Non-pigmented ciliary epithelial cell (primary cell): ENCODE measurements at places on chromosomes 4 and X.
A peak's percentile ranks its signal among the peaks of the same experiment; 100 is the strongest.

DNA sequence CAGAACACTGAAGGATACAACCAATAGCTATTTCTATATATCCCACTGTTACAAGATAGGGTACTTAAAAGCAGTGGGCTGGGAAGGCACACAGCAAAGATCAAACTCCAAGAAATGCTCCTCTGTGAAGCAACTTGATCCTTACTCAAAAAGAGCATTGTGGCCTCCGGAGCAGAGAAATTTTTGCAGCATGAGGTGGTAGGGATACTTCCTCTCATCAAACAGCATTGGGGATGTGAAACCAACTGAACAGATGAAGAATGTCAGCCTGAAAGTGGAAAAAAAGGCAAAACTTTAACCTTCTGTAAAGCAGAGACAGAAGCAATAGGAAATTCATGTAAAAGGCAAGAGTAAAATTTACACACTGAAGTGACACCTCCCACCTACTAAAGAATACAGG, 92.2 kb downstream of the HUWE1 start:
- peak; percentile 35 for DNase-seq

GRCh38 chr4:149321438-149321837, 494.2 kb downstream of the IQCM start:
- DNase-seq: no peak

DNA sequence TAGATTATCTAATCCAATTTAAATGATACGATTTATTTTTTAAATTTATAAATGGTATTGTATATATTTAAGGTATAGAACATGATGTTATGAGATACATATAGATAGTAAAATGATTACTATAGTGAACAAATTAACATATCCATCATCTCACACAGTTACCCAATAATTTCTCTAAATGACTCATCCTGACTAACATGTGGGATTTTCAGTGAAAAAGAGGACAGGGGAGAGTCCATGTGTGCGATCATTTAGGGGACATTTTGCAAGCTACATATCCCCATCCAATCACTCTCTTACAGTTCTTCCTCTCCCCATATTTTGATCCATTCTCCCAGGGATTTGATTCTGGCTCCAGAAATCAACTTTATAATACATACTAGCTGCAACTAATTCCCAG, 88.2 kb downstream of the ABCB7 start:
- no peak for DNase-seq

DNA sequence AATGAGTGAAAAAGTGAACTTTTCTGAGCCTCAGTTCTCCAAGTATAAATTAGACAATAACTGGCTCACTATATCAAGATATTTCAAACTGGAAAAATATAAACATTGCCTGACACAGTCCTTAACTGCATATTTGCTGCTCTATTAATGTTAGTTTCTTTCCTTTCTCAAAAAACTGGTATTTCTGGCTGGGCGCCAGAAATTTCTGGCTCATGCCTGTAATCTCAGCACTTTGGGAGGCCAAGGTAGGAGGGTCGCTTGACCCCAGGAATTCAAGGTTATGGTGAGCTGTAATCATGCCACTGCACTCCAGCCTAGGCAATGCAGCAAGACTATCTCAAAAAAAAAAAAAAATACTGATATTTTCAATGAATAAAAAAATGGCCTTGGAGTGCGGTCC, 227.0 kb downstream of the MAGEB17 start:
- DNase-seq: no peak

- no peak for DNase-seq
These were observed 85.8 kb downstream of the MID1 start for GRCh38 chrX:10534611-10535010.

DNA sequence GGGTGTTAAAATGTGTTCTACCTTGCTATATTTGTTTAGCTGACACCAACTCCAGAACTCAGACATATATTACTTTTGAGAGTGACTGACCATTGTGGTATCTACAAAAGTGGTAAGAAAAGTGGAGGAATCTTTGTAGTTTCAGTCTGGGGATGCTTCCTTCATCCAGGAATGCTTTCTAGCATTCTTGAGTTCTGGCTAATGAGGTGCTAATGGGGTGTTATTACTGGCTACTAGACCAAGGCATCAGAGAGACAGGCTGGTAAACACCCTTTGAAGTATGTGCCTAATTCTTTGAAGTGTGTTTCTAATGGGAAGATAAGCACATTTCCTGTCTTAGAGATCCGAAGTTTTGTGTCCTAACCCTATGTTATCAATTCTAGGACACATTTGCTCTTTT, 310.4 kb downstream of the SPRY1 start:
- DNase-seq: no peak

DNA sequence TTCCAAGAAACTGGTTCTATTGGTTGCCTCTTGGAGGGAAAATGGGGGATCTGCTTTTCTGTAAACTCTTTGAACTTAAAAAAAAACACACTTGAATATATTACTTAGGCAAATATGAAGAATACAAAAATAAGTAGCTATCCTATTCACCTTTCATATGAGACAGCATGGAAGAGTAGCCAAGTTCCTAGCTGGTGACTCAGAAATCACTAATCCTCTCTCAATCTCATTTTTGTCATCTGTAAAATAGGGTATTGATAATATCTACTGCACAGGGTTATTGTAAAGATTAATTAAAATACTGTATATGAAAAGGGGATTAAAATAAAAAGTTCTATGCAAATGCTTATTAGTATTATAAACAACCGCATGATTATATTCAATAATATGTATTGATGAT, 12.7 kb downstream of the MGARP start:
- DNase-seq: no peak
